ENCODE measurements at places on chromosomes 2 and 18.
A peak's percentile ranks its signal among the peaks of the same experiment; 100 is the strongest.

DNA sequence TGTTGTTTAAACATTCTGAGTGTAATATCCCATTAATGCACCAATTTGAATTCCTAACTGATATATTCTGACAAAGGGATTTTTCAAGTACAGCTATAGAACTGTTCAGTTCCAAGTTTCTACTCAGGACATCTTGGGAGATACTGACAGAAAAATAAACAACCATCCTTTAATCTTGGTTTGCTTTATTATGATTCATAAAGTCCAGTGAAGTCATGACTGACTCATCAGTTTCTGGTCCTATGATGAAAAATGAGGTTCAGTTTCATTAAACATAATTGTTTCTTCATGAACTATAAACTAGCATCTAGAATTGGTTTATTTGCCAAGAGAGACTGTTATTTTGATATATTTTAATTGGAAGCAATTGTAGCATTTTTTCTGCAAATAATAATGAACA is 896.2 kb downstream of the CCDC85A start:
- DNase-seq: no peak

- DNase-seq: no peak
Measured at GRCh38 chr2:189601043-189601442, 20.5 kb upstream of the SLC40A1 start.

DNA sequence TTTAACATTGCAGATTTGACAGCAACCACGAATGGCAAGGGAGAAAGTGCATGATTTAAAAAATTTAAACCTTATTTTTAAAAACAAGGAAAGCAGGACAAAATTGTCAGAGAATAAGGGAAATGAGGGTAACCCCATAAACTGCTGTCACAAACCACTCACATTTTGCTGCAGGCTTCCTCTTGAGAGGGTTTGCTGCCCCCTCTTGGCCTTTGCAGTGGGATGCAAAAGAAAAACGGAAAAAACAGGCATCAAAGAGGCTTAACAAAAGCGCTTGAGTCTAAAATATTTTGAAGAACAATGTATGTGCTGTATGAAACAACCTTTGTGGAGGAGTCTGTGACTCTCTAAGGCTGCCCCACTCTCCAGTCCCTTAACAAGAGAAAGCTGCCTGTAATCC is 91.6 kb downstream of the TMX3 start:
- DNase-seq: no peak

DNA sequence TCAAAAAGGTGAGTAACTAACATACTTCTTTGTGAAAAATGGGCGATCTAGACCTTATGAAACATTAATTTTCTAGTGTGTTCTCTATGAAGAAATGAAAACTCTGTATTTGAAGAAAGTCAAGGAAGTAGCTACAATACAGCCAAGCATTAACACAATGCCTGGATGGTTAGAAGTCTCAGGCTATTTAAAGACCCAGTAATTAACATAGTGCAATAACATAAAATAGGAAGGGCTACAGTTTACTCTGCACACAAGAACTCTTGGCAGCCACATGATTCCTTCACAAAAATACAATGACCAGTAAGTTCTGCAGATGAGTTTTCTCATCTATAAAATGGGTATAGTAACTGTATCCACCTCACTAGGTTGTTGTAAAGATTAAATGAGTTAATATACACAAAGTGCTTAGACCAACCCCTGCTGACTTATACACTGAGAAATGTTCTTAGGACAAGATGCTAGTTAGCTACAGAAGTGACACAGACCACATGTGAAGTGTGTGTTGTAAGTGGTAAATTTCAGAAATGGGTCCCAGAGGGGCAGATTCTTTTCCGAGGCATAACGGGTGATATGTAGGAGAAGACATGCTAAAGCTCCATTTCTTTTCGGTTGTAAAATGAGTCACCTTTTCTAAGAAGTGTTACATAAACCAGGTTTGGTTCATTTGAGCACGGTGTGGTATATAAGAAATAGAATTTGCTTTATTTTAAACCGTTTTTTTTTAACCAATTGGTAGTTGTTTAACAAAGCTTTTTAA is 61.8 kb downstream of the CXCR4 start:
- DNase-seq: no peak

- DNase-seq: no peak
Measured at GRCh38 chr2:207469451-207469850, 60.3 kb upstream of the CREB1 start.

GRCh38 chr2:120470041-120470965 is 124.4 kb downstream of the INHBB start:
- DNase-seq: no peak

DNA sequence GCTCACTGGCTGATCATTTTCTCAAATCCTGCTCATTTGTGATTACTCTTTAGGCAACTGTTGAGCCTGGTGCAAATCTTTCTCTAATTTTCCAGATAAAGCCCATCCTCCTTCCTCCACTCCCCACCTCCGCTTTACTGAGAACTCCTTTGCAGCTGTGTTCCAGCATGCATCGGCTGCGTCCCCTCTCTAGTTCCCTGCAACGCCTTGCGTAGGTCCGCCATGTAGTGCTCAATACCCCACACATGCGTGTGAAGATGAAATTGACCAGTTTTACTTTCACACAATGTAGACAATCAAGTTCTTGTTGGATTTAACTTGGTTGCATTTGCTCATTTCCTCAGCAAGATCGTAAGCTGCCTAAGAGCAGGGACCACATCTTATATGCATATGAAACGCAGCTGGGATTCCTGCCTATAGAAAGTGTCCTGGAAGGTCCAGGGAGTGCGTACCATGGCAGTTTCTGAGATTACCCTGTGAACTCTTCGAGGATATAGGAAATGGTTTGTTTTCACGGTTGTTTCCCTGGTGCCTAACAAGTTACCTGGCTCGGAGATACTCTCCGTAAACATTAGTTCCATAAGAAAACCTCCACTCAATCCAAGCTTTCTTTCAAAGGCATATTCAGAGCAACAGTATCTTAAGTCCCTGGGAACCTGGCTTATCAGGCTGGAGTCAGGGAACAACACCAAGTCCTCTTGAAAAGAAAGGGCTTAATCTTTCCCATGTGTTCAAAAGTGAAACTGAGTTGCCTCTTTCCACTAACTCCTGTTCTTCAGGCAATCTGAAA is 766.4 kb upstream of the ID2 start:
- no peak for DNase-seq

DNA sequence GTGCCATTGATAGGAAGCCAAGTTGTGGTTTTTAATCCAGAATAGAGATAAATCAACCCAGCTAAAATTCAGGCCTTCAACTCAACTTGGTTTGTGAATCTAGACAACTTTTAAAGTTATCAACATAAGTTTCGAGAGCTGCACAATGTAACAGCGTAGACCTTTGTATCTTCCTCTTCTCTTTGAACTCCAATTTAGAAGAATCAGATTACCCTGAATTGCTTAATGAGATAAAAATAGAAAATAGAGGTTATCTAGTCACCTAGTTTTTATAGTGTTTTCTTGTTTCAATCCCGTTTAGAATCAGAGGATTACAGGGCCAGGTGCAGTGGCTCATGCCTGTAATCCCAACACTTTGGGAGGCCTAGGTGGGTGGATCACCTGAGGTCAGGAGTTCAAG is 12.3 kb downstream of the MOGAT1 start:
- DNase-seq: no peak

DNA sequence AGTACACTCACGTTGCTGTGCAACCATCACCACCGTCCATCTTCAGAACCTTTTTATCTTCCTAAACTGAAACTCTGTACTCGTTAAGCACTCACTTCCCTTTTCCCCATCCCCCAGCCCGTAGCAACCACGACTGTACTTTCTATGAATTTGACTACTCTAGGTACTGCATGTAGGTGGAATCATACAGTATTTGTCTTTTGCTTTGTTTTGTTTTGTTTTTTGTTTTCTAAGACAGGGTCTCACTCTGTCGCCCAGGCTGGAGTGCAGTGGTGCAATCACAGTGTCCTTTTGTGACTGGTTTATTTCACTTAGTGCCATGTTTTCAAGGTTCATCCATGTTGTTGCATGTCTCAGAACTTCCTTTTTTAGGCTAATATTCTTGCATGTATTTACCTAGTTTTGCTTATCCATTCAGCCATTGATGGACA is 7.0 kb upstream of the TYMS start:
- no peak for DNase-seq

DNA sequence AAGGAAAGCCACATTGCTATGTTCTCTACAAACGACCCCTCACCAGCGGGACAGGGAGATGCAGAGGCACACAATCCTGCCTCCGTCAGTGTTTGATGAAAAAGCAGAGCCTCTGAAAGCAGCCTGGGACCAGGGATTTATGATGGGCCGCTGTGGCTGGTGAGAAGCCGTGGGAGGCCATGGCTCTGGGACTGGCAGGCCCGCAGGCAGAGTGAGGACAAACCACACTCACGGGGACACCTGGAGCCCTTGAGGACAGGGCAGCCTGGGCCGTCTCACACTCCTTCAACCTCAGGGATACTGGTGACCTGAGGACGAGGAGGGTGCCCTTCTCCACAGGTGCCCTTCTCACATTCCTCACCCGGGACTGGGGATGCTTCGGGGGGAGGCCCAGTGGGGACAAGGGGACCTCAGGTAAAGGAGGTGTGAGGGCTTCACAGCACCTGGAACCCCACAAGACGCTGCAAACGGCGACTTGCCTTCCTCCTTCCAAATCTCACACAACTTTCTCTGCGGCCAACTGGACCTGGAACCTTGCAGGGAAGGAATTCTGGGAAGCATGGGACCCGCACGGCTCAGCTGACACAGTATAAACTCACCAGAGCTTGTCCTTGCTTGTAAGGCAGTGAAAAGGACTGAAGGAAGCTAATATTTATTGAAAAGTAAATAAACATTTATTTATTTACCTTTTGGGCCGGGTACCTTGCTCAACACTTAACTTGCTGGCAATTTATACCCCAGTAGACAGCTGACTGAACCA is 5.3 kb upstream of the LDLRAD4 start:
- DNase-seq: no peak

GRCh38 chr2:164335947-164336346 is 285.3 kb downstream of the GRB14 start:
- no peak for DNase-seq

- DNase-seq: peak; percentile 36
Measured at GRCh38 chr2:71510196-71510807, 56.9 kb downstream of the DYSF start.

- DNase-seq: no peak
Measured at GRCh38 chr2:85695121-85695520, 963 bp downstream of the GNLY start.

- DNase-seq: no peak
Measured at GRCh38 chr2:215528555-215528954, 92.7 kb upstream of the FN1 start.

DNA sequence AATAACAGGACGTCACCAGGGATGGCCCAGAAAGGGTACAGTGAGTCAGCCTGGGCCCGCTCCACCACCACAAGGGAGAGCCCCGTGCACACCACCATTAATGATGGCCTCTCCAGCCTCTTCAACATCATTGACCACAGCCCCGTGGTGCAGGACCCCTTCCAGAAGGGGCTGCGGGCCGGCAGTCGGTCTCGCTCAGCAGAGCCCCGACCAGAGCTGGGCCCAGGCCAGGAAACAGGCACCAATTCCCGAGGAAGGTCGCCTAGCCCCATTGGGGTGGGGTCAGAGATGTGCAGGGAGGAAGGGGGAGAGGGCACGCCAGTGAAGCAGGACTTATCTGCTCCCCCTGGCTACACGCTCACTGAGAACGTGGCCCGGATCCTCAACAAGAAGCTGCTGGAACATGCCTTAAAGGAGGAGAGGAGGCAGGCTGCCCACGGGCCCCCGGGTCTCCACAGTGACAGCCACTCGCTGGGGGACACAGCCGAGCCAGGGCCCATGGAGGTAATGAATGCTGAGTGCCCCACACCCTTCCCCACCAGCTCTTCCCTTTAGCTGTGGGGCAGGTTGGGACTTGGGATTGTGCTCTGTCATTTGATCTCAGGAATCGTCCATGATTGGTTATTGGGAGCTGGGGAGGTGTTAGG is 120.5 kb downstream of the MTCL1 start:
- no peak for DNase-seq

- no peak for DNase-seq
Measured at GRCh38 chr18:49520661-49521145, 33.7 kb upstream of the C18orf32 start.

DNA sequence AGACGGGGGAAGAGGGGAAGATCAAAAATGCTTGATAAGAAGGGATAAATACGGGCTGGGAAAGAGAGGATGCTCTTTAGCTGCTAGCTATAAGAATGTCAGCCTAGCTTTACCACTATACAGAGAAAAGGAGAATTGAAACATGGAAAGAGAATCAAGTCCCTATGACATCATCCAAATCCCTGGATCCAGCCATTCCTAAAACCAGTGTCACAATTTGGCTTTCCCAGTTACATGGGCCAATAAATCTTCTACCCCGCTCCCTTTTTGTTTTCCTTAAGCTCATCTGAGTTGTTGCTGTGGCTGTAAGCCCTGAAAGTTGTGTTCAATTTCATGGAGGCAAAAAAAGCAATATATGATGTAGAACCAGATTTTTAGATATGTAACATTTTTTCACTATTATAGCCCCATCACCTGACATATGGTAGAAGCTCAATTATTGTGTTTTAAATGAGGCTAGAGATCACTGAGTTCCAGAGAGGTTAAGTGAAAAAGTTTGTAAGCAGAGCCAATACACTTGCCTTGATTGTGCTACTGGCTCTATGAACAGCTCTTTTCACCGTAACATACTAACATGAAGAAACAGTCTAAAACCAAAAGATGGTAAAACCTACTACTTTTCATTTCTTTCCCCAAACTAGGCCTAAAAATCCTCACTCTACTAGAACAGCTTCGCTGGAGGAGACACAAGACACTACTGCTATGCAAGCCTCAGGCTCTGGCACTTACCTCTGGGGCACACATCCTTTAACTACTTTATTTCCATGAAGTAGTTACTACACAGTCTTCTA is 4.3 kb downstream of the HNRNPLL start:
- DNase-seq: no peak

GRCh38 chr18:57273194-57273593 is 79.2 kb upstream of the ST8SIA3 start:
- no peak for DNase-seq

GRCh38 chr2:140797718-140798117 is 1333.1 kb downstream of the LRP1B start:
- no peak for DNase-seq

DNA sequence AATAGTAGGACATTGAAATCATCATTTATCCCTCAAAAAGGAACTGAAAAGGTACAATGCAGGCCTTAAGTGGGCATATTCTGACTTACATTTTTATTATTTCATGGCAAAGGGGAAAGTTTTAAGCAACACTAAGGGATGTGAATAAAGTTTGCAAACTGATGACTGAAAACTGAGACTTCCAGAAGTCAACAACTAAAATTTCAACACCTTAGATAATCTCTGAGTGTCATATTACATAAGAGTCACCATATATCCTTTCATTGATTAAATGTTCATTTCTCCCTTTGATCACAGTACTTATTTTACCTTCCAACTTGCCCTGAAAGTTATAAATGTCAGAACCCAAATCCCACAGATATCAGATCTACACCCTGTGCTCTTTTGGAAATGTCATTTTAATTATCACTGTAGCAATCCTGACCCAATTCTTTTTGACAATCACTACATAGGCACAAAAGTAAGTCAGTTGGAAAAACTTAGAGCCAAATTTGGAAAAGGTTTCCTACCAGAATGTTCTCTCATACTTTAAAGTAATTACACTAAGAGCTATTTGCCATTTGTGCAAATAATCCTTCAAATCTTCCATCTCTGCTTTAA is 44.4 kb upstream of the RNU4ATAC start:
- DNase-seq: no peak

All from activated T-helper 1 cell treated with anti-CD3 and anti-CD28 coated beads, Interleukin-2, amount 50 U/mL, for 16 hours (primary cell).